B cell (primary cell): ENCODE measurements at places on chromosomes 7 and 10. TPM values are rescaled to one million over a fixed set of nuclear protein-coding genes. Genes with fewer than 3 reads are reported as not detected.

Gene OPN1SW
- total RNA-seq = not detected in 2 replicates

Gene NKX1-2
- total RNA-seq = not detected in 2 replicates

Gene NAT16
- total RNA-seq = not detected in 2 replicates

Gene NME8
- not detected in 2 replicates for total RNA-seq

Gene OPALIN
- not detected in 2 replicates for total RNA-seq
